ENCODE measurements at places on chromosomes 13 and 19.

DNA sequence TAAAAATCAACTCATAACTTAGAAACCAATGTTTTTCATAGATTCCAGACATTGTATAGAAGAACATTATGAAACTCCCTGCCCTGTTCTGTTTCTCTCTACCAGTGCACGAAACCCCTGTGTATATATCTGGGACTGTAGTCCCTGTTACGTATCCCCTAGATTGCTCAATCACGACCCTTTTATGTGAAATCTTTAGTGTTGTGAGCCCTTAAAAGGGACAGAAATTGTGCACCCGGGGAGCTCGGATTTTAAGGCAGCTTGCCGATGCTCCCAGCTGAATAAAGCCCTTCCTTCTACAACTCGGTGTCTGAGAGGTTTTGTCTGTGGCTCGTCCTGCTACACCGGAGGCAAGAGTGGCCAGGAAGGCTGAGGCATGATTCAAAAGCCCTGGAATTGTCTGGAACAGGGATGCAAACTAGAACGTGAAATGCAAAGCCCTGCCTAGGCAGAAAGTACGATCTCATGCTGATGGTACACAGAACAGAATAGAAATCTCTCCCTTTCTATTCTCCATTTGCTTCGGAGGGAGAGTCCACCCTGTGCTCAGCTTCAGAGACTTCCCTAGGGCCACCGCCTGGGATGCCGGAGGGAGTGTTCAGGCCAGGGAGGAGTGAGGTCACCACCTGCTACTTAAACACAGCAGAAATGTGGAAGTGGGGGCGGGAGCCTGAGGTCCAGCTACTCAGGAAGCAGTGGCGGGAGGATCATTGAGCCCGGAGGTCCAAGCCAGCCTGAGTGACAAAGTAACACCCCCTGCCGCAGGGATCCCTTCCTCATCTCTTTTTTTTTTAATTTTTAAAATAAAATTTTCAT is 758 bp upstream of the ZNF888 start:
- no peak for DNase-seq

DNA sequence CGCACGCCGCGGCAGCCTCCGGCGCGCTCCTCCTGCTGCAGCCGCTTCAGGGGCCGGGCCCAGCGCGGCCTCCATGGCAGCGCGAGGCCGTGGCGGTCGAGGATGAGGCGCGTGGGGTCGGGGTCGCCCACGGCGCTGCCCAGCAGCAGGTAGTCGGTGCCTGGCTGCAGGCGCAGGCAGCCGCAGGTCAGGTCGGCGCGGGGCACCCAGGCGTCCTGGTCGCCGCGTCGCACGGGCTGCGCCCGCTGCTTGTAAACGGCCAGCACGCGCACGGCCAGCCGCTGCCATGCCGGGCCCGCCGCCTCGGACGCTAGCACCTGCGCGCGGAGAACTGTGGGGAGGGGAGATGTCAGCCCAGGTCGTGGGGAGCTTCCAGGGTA is 11.1 kb downstream of the NTN5 start:
- no peak for DNase-seq

DNA sequence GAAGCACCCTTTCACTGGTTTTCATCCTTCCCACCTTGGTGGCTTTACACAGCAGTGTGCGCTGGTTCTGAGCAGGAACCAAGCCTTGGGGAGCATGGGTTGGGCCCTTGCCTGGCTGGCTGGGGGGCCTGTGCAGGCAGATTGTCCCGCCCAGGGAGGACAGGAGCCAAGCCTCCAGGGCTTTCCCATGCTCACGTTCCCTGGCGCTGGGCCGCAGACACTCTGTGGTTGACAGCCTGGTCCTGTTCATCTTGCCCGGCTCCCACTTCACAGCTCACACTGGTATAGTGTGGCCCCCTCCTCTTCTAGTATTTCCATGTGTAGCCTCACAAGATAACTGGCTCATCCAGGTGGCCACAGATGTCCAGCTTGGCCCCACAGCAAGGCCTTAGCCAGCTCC is 4.6 kb upstream of the CCNE1 start:
- DNase-seq = no peak

GRCh38 chr13:62512194-62513141 is 1096.8 kb upstream of the PCDH20 start:
- peak; percentile 6 for DNase-seq

GRCh38 chr13:99087954-99088491 is 110.2 kb upstream of the DOCK9 start:
- DNase-seq = no peak

DNA sequence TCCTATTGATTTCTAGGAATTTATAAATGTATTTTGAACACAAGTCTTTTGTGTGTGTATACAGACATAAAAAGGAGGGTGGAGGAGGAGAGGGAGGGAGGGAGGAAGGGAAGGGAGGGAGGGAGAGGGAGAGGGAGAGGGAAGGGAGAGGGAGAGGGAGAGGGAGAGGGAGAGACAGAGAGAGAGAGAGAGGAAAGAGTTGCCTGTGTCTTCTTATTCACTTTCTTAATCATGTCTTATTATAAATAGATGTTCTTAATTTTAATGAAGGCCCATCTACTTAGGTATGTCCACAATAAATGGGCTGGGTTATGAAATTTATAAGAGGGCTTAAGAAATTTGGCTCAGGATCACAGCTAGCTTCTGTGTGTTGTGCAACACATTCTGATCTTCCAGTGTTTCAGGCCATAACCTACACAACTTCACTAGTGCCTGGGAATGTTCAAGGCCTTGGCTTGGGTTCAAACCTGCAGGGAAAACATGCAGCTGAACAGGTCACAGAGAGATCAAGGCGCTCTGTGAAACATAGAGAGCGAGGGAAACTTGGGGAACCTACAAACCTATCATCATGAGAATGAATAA is 39.3 kb downstream of the ZNF45 start:
- DNase-seq = no peak

- DNase-seq = peak; percentile 46
Observed at GRCh38 chr19:41133260-41133659, 19.0 kb downstream of the CYP2F1 start.

GRCh38 chr13:91534996-91535395 is 136.6 kb downstream of the GPC5 start:
- no peak for DNase-seq

All from urothelium cell line (cell line).